Stimulated activated CD4-positive, alpha-beta T cell treated with anti-CD3 and anti-CD28 coated beads, Interleukin-2, amount 100 ng/mL, for 24 hours (primary cell): ENCODE measurements at places on chromosomes 16 and 17.

- no peak for DNase-seq
Measured at GRCh38 chr17:16927641-16928321, 44.1 kb downstream of the TNFRSF13B start.

DNA sequence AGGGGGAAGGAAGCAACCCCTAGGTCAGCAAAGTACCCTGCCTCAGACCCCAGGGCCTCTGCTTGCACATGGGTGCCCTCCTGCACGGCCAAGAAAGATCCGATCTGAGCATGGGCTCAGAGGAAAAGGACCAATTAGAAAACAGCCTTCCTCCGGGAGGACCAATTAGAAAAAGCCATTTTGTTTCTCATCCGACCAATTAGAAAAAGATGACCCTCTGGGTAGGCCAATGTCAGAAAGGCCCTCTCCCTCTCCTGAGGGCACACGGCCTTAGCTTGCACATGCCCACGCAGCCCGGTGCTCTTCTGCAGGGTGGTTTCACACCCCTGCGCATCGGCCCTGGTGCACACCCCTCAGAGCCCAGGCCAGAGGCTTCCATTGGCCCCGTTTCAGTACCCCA, 5.1 kb upstream of the CISD3 start:
- no peak for DNase-seq

DNA sequence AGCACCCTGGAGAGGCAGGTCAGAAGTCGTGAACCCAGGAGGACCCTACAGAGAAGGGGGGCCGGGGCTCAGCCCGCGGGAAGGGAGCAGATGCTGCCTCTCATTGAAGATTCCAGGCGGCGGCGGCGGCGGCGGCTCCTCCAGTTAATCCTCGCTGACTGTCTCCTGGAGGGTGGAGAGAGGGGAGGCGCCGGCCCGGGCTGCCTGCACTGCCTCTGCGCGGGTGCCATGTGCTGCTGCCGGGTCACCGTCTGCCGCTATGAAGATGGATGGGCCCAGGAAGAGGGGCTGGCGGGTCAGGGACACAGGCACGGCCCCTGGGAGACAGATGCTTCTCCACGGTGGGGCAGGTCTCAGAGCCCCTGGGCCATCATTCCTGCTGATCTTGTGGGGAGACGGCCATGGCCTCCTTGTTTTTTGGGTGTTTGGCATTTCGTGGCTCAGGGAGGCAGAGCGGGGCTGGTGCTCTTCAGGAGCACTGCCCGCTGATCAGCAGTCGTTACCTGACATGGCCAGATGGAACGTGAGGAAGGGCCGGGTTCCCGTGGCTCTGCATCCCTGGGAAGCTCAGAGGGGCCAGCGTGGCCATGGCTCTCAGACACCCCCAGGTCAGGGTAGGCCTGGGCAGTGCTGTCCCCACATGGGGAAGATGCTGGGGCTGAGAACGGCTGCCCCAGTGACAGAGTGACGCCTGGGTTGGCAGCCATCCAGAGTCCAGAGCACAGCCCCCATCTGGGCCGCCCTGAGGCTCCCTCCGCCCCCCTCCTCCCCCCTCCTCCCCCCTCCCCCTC, 36.1 kb downstream of the GINS2 start:
- DNase-seq = no peak

DNA sequence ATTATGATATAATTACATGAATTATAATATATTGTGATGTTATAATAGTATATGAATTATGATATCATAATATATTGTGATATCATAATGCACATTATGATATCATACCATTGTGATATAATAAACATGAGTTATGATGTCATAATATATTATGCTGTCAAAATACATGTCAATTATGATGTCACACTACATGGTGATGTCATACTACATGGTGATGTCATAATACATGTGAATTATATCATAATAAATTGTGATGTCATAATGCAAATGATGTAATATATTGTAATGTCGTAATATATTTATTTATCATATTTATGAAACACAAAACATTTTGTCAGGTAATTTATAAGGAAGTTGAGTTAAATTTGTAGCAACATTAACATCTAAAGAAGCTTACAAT, 1950.1 kb downstream of the TP53TG3F start:
- no peak for DNase-seq

GRCh38 chr16:86059253-86060171, 160.6 kb downstream of the IRF8 start:
- no peak for DNase-seq

DNA sequence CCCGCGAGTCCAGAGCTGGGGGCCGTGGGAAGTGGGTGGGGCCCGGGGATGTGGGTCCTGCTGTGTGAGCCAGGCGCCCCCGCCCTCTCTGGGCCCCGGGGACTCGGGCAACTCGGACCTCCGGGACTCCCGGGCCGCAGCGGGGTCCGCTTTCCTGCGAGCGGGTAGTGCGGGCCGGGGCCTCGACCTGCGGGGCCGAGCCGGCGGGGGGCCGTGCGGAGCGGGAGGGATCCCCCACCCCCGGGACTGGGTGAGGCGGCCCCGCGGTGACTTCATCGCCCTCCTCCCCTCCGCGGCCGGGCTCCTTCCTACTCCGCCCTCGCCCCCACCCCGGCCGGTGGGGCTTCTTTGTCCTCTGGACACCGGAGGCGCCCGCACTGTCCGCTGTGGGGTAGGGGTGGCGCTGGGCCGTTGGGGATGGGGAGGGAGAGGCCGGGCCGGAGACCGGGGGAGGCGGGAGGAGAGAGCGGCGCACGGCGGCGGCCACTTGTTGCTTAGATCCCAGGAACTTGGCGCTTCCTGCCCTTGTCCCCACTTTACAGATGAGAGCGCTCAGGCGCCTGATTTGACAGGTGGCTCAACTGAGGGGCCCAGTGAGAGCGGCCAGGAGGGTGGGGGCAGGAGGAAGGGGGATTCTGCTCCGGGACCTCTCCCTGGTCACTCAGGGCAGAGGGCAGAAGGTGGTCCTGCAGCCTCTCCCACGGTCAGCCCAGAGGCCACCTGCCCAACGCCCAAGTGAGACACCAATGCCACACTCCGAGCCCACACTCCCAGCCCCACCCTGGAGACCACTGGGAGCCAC, 874 bp downstream of the CMTM3 start:
- DNase-seq = peak; percentile 44

DNA sequence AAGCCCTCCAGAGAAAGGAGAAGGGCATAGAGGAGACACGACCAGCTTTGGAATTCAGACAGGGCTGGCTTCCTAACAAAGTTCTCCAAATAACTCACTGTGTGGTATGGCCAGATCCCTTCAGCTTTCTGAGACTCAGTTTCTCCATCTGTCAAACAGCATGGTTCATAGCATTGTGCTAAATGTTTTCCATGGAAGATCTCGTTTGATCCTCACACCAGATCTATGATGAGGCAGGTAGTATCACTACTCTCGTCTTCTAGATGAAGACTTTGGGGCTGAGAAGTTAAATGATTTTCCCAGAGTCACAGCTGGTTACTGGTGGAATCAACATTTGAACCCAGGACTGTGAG, 507.3 kb downstream of the HAPSTR1 start:
- DNase-seq = no peak

DNA sequence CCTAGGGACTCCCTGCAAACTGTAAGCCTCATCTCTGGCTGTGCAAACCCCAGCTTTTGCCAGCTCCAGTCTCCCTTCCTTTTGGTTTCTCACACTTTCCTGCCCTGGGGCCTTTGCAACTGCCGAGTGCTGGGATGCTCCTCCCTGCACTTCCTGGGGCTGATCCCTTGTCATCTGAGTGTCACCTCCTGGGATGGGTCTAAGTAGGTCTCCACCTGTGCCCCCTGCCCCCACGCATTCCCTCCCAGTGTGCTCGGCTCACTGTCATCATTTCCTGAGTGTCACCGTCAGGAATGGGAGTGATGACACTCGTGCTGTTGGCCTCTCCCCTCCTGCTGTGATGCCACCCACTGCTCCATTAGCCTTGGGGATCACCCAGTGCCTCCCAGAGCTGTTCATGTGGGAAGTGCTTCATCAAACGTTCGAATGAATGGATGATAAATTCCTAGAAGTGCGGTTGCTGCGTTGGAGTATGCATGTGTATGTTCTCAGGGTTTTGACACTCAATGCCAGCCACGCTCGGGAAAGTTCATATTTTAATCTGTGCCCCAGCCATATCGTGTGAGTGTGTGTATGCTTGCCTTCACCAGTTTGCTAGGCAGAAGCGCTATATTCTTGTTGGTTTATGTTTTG, 189.9 kb downstream of the NTN1 start:
- DNase-seq = no peak

- no peak for DNase-seq
Measured at GRCh38 chr16:12769525-12769924, 34.2 kb downstream of the CPPED1 start.

- no peak for DNase-seq
Measured at GRCh38 chr17:600576-601243, 113.9 kb downstream of the VPS53 start.

- no peak for DNase-seq
Measured at GRCh38 chr16:82138478-82139285, 31.3 kb downstream of the MPHOSPH6 start.

GRCh38 chr16:68126395-68126794, 41.2 kb downstream of the NFATC3 start:
- no peak for DNase-seq

DNA sequence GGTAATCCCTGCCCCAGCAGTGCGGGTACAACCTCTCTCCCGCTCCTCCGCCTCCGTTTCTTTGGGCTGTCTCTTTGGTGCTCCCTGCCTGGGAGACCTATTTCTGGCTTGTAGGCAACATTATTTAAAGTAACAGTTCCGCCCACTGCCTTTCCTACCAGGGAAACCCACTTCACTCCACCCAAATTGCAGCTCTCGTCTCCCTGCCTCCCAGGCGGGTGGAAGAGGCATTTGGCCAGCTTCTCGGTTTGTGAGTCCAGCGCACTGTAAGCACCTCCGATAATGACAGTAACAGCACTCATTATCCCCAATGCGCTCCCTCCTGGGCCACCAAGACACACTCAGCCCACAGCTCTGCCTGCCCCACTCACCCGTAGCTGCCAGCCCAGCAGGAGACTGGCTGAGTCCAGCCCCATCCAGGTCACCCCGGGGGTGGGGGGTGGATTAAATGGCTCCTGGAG, 165.1 kb upstream of the CDC42EP4 start:
- DNase-seq = no peak

DNA sequence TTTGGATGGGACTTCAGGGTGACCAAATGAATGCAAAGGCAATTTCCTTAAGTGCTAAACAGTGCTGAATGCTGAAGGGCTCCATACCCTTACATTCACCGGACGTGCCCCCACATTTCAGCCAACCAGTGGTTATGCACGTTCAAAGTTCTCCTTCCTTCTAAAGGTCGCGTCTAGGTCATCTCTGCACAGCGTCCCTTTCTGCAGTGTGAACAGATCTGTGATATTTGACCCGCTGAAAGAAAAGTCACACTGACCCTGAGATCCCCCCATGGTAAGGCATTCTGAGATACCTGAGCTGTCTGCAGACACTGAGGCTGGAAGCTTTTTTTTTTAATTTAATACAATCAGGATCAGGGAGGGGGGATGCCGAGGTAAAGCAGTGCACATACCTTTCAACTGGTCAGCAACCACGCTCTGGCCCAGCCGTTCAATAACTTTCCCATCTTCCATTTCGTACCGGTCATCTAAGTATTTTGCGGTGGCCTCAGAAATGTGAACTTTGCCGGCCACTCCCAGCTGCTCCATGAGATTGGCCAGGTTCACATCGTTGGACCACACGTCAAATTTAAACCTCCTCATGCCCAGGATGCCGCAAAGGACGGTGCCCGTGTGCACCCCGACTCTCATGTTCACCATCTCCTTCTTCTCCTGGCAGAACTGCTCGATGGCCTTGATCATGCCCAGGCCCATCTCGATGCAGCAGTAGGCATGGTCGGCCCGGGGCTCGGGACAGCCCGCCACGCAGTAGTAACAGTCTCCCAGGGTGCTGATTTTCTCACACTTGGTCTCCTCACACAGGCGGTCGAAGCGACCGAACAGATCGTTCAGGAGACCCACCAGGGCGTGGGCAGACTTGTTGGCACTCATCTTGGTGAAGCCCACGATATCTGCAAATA, 2.6 kb downstream of the ADCY9 start:
- DNase-seq = no peak

DNA sequence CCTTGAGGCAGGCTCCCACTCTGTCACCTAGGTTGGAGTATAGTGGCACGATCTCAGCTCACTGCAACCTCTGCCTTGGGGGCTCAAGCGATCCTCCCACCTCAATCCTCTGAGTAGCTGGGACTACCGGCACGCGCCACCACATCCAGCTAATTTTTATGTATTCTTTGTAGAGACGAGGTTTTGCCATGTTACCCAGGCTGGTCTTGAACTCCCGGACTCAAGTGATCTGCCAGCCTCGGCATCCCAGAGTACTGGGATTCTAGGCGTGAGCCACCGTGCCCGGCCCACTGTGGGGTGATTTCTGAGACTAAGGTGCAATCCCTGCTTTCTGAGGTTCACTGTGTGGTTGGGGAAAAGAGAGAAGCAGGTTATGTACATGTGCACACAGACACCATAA, 12.0 kb upstream of the SLC12A3 start:
- DNase-seq = no peak

DNA sequence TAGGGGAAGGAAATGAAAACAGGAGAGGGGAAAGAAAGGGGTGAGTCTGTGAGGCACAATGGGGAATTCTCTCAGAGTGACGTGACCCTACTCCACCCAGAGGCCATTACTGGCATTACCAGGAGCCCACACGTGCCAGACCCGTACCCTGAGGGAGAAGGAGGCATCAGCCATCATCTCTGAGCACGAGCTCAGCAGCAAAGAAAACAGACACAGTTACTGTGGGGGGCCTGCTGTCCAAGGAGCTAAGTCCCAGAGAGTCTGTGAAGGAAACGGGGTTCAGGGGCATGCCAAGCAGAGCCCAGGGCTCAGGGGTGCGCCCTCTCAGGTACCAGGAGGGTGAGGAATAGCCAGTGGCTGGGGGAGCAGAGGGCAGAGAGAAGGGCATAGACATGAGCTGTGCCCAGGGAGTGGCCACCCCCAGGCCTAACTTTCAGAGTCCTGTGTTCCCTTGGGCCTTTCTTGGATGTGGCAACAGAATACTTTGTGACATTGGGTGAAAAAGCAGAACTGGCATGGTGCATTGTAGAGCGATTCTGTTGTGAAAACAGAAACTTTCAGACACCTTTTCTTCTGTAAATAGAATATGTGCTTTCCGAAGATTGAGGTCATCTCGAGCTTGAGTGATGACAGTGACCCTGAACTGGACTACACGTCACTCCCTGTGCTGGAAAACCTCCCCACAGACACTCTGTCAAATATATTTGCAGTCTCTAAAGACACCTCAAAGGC, 11.3 kb downstream of the TAF1C start:
- DNase-seq = peak; percentile 73
